ENCODE measurements at places on chromosomes 2 and 18.
A peak's percentile ranks its signal among the peaks of the same experiment; 100 is the strongest.

- DNase-seq = no peak
These were observed 56.4 kb downstream of the THADA start for GRCh38 chr2:43539436-43539835.

DNA sequence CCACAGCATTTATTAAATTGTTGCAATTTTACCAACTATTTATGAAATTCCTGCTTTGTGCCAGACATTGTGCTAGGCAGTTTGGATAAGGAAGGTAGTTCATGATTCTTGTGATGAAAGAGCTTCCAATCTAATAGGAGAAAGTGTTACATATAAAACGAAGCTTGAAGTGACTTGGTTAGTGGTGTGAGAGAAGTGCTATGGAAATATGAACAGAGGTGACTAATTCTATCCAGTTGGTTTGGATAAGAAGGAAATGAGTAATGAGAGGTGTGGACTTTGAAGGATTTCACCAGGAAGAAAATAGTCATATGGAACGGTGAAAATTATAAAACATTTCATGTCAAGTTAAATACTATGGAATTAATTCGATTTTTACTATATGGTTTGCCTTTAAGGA, 48.6 kb downstream of the EML6 start:
- no peak for DNase-seq

DNA sequence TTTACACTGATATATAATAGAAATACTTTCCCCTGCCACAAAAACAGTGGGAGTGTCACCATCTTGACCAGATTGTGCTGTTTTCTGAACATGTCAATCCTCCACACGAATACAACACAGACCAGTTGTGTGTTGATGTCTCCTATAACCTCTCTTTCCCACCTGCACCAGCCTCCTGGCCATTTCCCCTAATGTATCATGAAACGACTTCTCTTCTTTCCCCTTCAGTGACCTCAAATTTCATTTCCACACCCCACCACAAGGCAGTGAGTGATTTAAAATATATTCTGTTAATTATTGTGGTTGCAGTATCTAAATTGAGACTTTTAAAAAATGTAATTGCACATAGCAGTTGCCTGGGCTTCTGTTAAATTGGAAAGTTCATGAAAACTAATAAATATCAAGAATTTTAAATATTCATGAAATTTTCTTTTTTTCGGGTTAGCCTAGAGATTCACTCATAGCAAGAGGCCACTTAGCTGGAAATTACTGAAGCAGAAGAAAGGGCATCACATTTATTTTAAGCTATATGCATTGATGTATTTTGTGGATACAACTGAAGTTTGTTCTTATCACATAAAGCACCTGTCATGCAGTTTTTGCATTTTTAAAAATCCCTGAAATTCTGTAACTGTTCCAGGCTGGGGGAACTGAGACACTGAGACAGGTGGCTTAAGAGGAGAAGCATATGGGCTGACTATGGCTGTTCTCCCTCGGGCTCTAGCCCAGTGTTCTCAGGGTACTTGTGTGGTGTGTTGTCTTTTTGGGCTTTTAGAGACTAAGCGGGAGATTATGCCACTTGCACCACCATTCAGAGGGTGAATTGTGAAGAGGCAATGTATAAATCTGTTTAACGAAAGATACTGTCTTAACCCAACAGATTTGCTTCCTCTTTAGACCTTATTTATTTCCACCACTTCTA, 15.9 kb downstream of the FAM171B start:
- DNase-seq = no peak

DNA sequence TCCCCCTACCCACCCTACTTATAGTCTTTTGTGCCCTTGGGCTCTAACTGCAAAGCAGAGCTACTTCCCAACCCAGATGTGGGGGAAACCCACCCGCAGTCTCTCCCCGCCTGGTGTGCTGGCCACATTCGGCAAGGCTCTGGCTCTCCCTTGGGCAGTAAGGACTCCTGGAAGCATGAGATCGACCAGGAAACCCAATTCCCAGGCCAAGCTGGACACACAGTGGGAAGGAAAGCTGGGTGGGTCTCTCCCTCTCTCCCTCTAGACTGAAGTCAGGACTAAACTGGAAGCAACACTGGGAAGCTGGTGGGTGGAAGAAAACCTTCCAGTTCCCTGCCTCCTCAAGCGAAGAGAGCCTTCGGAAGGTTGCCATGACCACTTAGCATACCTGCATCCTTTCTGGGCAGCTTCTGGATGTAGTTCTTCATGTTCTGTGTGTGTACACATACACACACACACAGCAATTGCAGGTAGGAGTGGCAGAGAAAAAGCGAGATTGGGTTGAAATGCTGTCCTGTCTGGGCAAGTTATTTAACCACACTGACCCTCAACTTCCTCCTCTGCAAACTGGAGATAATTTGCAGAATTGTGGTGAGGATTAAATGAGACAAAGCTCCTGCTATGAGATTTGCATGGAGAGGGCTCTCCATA, 33.9 kb downstream of the ZBTB7C start:
- peak; percentile 22 for DNase-seq

- no peak for DNase-seq
These were observed 14.2 kb downstream of the EHD3 start for GRCh38 chr2:31248139-31248538.

- DNase-seq = peak; percentile 15
These were observed 79.5 kb downstream of the SLC8A1 start for GRCh38 chr2:40372283-40372985.

GRCh38 chr18:36461551-36461987, 164.1 kb downstream of the FHOD3 start:
- no peak for DNase-seq

DNA sequence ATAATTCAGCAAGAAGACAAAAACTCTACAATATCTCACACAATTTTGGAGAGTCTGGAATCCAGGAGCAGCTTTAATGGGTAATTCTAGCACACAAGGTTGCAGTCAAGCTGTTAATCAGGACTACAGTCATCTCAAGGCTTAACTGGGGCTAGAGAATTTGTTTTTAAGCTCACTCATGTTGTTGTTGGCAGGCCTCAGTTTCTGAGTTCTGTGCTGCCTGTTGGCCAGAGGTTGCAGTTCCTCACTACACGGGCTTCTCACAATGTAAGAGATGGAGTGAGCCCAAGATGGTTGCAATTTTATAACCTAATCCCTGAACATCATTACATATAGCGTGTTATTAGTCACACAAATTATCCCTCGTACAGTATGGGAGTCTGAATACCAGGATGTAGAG, 50.6 kb upstream of the TMEFF2 start:
- DNase-seq = no peak

DNA sequence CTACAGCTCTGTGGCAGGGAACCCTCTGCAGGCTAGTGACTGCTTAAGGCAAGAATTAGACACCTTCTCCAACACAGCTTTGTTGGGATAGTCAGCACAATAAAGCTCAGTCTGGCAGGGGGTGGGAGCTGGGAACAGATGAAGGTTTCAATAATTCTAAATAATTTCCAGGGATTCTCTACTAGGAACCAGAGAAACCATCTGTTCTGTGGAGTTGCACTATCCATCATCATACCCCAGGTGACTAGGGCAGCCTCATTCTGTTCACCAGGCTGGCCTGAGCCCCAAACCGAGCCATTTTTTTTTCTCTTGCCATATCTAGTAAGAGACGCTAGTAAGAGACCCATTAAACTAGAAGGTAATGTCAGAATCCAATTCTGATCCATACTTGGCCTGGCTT, 35.8 kb upstream of the CYP26B1 start:
- DNase-seq = no peak

- DNase-seq = no peak
These were observed 1235.4 kb downstream of the LRP1B start for GRCh38 chr2:140895378-140895777.

- DNase-seq = no peak
These were observed 28.3 kb downstream of the MALT1 start for GRCh38 chr18:58699551-58699950.

DNA sequence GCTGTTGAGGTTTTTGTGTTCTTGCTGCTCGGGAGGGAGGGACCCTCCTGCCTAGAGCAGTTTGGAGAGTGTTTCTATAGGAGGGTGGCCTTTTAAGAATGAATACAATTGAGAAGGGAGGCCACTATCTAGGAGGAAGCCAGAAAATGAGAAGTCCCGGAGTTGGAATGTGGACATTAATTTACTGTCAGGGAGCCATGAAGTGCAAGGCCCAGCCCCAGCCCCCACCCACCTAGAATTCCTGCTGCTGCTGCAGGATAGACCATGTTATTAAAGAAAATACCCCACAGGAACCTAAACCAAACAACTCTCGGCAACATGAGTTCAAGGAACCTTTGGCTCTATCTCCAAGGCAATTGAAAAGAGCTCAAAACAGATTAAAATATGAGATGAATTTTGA, 46.0 kb downstream of the ZBTB7C start:
- no peak for DNase-seq

GRCh38 chr2:226625946-226626345, 173.7 kb downstream of the IRS1 start:
- no peak for DNase-seq

GRCh38 chr2:217147818-217148217, 288.0 kb upstream of the TNP1 start:
- no peak for DNase-seq

DNA sequence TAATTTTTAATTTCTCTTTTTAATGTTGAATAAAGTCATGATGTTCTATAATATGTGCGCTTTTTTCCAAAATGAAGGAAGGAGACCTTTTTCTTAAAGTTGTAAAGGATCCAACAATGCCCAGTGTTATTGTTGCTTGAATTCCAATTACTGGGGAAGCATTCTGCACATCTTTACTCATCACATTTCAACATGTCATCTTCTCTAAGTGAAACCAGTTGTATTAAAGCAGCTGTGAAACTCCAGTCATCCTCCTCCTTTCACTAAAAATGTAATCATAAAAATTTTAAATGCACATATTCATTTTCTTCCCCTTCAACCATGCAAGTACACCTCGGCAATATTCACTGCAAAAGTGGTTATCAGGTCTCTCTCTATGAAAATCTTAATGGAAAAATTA, 722.7 kb downstream of the TSN start:
- DNase-seq = no peak

- DNase-seq = no peak
These were observed 1.9 kb upstream of the EMX1 start for GRCh38 chr2:72915320-72915906.

DNA sequence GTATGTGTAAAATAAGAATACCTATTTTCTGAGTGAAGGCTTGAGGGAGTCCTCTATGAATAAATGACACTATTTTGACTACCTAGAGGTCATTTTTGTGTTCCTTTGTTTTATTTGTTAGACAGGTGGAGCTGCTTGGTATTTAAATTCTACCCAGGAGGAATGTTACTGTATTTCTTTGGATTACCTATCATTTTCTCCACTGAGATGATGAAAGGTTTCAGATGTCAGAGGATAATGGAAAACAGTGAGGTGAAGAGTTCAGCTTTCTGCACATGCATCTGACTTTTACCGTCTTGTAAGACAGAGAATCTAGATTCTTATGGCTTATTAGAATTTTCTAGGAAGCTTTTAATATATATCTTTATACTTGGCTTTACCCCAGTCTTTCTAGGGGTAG, 689.8 kb upstream of the NXPH2 start:
- no peak for DNase-seq

GRCh38 chr2:10300328-10300920, 2.3 kb upstream of the HPCAL1 start:
- no peak for DNase-seq
